CD4-positive, alpha-beta T cell treated with Interleukin-21 for 1 hour (primary cell): ENCODE measurements at places on chromosomes 16 and 17.

GRCh38 chr17:10292057-10292937, 80.5 kb downstream of the MYH13 start:
- no peak for DNase-seq

- DNase-seq: no peak
Observed at GRCh38 chr16:5001571-5001970, 32.2 kb downstream of the NAGPA start.

DNA sequence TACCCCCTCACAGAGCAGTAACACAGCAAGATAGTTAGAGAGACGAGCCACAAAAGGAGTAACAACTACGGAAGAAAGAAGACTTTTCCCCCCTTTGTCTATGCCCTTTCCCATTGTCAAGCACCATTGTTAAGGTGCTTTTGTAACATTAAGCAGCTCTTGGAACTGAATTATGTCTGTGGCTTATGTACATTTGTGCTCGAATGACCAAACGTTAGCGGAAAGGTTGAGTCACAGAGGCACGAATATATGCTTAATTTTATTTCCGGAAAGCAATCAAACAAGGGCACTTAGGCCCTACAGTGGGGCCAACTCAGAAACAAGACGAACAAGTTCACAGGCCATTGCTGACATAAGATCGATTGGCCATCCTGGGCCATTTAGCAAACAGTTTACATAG, 109.5 kb downstream of the ANKFN1 start:
- no peak for DNase-seq

DNA sequence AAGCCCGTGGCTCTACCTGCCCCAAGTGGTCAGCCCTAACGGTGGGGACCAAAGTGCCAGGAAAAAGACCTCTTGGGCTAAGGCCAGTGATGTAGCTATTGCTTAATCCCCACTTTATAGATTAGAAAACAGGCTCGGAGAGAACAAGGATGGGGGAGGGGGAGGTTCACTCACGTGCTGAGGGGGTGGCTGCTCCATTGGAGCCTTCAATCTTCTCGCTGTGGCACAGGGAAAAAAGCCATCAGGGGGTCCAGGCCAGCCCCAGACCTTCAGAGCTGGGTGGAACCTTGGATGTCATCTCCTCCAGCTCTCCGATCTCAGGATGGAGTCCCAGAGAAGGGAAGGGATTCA, 45.9 kb downstream of the SRCIN1 start:
- DNase-seq: no peak

DNA sequence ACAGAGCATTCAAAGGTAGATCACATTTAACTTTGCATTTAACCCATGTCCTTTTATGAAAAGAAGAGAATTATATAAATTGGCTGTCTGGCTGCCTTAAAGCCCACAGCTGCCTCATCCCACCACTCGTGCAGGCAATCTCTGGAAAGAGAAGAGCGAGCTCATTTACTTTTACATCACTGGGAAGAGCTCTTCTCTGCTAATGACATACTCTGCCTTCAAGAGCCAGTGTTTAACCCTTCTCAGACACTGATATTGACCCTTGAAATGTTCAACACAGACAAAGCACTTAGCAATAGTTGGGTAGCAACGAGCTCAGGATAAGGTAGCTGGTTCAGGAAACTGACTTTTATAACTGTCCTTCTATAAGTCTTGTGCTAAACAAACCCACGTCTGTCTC, 6.8 kb downstream of the KRT38 start:
- no peak for DNase-seq

DNA sequence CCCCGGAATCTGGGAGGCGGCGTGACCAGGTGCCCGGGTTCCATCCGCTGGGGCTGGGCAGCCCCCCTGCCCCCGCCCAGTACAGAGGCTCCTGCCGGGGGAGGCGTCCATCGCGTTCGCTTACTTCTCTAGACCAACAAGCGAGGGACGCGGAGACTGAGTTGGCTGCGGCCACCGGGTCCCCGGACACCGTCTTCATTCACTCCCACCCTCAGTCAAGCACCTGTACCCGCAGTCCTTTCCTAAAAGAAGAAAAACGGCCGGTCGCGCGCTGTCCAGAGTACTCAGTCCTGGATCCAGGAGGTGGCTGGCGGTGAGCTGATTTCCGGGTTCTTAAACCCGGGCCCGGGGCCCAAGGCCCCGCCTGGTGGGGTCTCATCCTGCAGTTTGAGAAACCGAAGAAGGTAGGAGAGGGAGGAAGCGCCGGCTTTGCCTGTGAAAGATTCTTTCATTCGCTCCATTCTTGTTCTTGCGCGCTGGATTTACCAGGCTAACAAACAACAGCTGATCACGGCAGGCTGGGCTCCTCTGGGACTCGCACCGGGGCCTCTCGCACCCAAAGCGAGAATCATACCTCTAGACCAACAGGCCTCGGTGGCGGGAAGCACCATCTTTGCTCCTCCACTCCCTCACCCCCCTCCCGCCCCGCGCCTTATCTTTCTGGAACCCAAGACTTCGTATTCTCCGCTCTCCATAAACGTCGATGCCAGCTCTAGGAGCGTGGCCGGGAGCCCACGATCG, 17.4 kb upstream of the OR1F1 start:
- DNase-seq: no peak

- no peak for DNase-seq
Observed at GRCh38 chr17:61065263-61065773, 334.3 kb upstream of the TBX2 start.
